Activated CD8-positive, alpha-beta memory T cell treated with anti-CD3 and anti-CD28 coated beads for 1 hour (primary cell): ENCODE measurements at places on chromosomes 13 and 19.

DNA sequence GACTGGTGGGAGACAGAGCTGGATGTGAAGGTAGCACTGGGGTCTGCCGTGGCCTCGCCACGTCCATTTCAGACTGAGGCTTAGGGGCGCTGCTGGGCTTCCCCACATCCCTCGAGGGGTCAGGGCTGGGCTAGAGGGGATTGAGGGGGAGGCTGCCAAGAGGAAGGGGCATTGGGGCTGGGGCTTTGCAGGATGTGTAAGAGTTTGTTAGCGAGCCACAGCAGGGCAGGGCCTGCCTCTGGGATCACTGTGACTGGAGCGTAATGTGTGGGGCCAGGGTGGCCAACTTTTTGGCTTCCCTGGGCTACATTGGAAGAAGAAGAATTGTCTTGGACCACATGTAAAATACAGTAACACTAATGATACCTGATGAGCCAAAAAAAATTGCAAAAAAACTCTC, 14.1 kb downstream of the ARID3A start:
- no peak for DNase-seq

DNA sequence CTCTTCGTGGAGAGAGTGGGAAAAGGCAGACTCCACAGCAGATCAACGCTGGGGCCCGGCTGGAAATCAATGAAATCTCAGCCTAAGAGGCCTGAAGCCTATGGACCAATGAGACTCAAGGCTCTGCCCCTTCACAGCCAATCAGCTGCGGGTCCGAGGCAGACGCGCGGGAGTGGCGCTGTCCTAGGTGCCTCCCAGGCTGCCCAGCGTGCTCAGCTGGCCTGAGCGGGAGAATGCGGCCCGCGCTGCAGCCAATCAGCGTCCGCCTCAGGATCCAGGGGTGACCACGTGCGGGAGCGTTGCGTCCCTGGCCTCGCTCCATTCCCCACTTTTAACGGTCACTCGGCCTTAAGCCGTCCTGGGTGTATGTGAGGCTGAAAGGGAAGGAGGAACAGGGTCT, at the start of gene ZBTB32:
Gene ZBTB32, plus strand, starts transcription at position 341 of the 400 bp plus-strand sequence. CDS start 10,069 bp downstream, outside the sequence.
- DNase-seq = no peak

GRCh38 chr19:2040647-2041432, 10.2 kb downstream of the MKNK2 start:
- DNase-seq = no peak

- DNase-seq = no peak
Measured at GRCh38 chr13:77981281-77981881, 62.8 kb upstream of the EDNRB start.

DNA sequence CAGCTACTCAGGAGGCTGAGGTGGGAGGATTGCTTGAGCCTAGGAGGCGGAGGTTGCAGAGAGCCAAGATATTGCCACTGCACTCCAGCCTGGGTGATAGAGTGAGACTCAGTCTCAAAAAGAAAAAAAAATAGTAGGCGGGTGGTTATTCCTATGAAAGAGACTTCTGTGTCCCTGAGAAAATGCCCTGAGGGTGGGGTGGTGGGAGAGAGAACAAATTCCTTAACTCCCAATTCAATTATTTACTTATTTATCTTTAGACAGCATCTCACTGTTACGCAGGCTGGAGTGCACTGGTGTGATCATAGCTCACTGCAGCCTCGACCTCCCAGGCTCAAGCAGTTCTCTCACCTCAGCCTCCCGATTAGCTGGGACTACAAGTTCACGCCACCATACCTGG, 10.3 kb upstream of the EEF2 start:
- DNase-seq = no peak

GRCh38 chr19:55677572-55678028, 2.6 kb downstream of the EPN1 start:
- DNase-seq = no peak

GRCh38 chr13:81031996-81032395, 691.1 kb upstream of the SPRY2 start:
- DNase-seq = no peak

GRCh38 chr19:42323473-42323851, 2.0 kb upstream of the MEGF8 start:
- no peak for DNase-seq

GRCh38 chr19:49468199-49468598, 5.8 kb upstream of the FLT3LG start:
- DNase-seq = no peak

- no peak for DNase-seq
Measured at GRCh38 chr13:104650431-104650830, 1584.2 kb upstream of the SLC10A2 start.

- DNase-seq = peak; percentile 8
Measured at GRCh38 chr19:44643605-44644401, at the start of gene PVR. Gene PVR, plus strand, starts transcription at chr19:44643910. Its CDS starts 187 bp downstream, at chr19:44644097.
